ENCODE measurements at places on chromosomes 4 and X.

GRCh38 chr4:102825261-102826091, 1.9 kb downstream of the UBE2D3 start:
- no peak for DNase-seq

DNA sequence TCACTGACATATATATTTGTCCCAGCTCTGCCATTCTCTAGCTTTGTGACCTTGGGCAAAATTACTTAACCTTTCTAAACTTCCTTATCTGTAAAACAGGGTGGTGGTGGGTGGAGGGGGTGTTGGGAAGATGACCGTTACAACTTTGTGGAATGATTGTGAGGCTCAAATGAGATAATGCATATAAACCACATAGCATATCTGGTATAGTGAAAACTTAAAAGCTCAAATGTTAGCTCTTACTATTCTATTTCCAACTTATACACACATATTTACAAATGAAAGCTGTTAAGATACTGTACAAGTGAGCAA, 52.9 kb upstream of the HPRT1 start:
- no peak for DNase-seq

GRCh38 chr4:10204401-10205058, 87.9 kb upstream of the WDR1 start:
- no peak for DNase-seq

- DNase-seq: no peak
Measured at GRCh38 chr4:823176-823760, 2.7 kb downstream of the CPLX1 start.

DNA sequence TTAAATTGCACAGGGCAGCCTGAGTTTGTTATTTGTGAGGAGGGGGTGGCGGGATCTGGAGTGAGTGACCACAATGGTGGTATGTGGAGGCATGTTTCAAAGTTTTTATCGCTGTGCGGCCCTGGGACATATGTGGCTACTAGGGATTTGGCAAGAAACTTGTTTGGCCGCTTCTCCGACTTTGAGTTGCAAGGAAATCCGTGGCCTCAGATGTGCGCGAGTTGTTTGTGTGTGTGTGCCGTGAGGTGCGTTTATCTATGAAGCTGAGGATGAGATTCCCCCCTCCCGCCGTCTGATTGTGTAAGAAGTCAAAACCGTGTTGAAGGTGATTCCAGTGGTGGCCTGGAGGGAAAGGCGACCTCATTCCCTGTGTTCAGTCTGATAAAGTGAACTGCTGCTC, 1.4 kb downstream of the JADE3 start:
- no peak for DNase-seq

DNA sequence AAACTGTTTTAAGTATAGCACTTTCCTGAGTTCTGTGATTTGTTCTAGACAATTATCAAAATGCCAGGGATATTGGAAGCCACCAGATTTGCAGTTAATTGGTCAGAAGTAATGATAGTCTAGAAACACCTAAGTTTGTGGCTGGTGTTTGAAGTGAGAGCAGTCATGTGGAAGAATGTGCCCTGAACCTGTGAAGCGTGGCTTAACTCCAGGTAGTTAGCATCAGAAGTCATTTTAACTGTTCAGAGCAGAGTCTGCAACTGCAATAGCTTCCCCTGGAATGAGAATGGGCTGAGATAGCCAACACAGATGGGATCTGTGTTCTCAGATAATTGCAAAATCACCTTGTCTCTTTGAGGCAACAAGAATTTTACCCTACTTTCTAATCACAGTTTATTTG, 255.1 kb upstream of the GK2 start:
- no peak for DNase-seq

DNA sequence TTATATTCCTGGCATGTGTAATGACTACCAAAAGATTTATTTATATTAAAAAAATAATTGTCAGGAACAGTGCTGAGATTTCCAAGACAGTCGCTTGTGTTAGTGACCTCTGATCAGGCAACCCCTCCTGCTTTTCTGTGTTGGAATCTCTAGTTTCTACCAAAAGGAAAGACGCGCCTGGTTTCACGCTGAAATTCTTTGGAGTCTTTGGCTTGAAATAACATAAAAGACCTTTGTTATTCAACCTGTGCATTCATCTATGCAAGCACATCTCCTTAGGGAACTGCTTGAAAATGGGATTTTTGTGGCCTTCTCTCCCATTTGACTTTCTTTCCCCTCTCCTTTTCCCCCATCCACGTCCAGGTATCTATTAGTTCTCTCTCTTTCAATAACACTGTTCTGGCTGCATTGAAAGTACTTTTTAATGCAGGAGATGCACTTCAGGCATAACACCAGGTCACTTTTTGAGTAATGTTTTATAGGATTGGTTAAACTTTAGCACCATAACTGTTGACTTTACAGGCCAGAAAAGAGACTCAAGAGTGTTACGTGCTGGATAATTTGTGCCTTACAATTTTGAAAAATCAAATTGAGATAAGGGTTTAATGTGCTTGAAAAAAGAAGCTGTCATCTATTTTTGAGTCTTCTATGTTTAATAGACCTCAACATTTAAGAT, 172.7 kb downstream of the GPAT3 start:
- DNase-seq: no peak

- no peak for DNase-seq
Measured at GRCh38 chr4:66331761-66332160, 661.5 kb upstream of the EPHA5 start.

- DNase-seq: no peak
Measured at GRCh38 chr4:71498002-71498401, 159.2 kb downstream of the SLC4A4 start.

DNA sequence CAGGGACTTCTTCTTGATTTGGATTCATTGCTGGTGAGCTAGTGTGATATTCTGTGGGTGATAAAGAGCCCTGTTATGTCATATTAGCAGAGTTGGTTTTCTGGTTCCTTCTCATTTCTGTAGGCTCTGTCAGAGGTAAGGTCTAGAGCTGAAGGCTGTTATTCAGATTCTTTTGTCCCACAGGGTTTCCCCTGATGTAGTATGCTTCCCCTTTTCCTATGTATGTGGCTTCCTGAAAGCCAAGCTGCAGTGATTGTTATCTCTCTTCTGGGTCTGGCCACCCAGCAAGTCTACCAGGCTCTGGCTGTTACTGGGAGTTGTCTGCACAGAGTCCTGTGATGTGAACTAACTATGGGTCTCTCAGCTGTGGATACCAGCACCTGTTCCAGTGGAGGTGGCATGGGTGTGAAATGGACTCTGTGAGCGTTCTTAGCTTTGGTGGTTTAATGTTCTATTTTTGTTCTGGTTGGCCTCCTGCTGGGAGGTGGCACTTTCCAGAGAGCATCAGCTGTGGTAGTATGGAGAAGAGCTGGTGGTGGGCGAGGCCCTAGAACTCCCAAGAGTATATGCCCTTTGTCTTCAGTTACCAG, 373.7 kb downstream of the AR start:
- DNase-seq: no peak

- no peak for DNase-seq
Measured at GRCh38 chr4:149885896-149886295, 70.3 kb upstream of the IQCM start.

- DNase-seq: no peak
Measured at GRCh38 chrX:44093431-44093830, 120.2 kb upstream of the NDP start.

GRCh38 chrX:5733501-5733900, 495.2 kb downstream of the NLGN4X start:
- DNase-seq: no peak

DNA sequence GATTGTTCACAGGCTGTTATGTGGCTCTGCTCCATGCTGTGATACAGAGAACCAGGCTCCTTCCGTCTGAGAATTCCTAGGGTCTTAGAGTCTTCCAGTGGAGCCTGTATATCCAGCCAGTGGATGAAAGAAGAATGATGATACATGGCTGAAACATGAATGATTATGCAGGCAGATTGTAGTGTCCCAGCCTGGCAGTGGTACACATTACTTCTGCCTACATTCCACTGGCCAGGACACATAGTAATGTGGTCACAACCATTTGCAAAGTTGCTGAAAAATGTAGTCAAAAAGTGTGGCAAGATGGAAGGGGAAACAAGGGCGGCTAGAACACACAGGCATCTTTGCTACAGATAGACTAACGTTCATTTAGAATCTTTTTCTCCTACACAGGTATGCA, 4.5 kb upstream of the GBA3 start:
- DNase-seq: no peak

DNA sequence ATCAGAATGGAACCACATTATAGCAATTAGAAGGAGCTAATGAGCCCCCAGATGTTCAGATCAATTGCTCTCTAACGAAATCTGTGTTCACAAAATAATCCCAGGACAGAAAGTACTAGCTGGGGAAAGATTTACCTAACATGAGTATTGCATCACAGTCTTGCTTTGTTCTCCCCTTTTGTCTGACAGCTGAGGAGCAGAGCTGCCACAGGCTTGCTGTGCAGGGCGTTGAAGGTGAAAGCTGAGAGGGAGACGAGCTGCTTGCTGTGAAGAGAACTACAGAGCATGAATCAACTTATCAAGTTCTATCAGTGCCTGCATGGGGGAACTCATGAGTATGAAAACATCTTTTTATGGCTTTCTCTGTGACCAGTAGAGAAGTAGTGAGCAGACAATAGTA, 441.2 kb downstream of the CENPC start:
- DNase-seq: no peak

- DNase-seq: no peak
Measured at GRCh38 chr4:75340561-75340960, 173.6 kb downstream of the RCHY1 start.

DNA sequence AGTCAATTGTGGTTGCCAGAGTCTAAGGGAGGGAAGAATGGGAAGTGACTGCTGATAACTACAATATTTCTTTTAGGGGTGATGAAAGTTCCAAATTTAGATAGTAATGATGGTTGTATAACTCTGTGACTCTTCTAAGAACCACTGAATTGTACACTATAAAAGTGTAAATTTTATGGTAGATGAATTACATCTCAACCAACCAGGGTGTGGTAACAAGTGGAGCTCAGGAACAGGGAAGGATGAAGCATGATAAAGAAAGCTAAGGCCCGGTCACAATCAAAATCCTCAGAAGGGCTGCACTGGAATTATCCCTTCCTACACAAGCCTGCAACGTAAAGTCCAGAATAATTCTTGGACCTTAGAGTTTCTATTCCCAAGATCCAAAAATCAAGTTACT, 143.2 kb downstream of the PPARGC1A start:
- no peak for DNase-seq

DNA sequence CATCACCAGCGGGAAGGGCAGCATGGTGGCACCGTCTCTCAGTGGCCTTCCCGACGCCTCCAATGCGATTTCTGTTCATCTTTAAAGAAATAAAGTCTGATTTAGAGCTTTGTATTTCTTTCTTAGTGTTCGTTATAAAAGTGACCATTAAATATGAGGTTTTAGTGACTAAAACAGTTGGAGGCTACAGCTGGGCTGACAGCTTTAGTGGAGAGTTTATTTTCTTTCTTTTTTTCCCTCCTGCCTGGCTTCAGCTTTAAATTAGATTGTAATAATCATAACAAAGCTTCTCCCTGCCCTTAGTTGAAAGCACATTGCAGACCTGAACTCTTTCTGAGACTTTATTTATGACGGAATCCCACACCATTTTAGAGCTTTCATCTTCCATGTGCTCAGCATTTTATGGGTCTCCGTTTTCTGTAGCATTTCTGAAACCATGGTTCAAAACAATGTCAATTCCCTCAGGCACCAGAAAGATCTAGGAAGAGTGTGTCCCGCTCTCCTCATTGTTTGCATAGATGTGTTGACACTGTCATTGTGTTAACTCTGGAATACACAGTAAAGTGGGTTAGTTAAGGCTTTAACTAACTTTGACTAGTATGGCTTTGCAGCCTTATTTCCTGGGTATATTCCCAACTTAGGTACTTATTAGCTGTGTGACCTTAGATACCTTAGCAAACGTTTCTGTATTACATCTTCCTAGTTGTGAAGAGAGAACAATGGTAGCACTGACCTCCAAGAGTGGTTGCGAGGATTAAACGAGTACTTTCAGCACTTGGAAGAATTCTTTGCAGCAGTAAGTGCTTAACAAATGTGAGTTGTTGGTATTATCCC, 97.4 kb upstream of the PGRMC2 start:
- no peak for DNase-seq

DNA sequence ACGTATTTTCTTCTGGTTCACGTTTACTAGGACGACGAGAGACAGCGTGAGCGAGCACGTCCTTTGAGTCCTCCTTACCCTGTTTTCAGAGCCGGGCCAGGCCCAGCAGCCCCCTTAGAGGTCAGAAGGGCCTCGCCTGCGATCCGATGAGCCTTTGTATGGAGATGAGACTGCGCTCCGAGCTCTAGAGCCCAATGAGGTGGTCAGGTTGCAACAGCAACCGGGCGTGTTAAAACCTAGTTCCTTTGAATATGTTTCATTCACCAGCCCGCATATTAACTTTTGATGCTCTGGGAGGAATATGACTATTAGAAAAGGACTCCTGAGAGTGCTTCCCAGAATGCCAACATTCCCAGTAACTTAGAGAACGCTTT, 55.6 kb upstream of the TADA2B start:
- DNase-seq: no peak

DNA sequence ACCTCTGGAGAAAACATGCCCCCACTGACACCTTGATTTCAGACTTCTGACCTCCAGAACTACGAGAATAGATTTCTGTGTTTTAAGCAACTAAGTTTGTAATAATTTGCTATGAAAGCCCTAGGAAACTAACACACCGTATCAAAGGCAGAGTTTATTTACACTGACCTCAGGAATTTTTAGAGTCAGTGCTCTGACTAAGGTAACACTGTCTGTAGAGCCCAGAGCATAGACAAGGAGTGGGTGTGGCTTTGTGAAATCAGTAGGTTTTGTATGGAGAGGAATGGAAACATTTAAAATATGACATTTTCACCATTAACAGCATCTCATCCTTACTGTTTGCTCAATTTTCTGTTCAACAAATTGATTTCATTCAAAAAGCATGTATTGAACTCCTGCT, 764.4 kb upstream of the PCDH10 start:
- DNase-seq: no peak

DNA sequence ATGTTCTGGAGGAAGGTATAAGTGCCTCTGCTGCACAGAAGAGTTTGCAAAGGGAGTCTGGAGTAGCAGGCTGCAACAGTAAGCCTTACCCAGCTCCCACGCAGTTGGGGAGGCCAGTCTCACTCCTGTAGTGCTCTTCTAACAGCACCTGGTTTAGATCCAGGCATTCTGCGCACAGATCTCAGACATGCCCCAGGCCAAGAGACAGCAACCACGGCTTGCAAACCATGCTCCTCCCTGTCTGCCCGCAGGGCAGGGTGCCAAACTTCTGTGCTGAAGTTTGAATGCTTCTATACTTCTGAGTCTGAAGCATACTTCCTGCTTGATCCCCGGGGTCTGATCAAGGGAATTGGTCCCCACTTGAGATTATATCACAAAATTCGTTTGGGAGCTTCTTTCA, 106.3 kb downstream of the LINC00632 start:
- no peak for DNase-seq

DNA sequence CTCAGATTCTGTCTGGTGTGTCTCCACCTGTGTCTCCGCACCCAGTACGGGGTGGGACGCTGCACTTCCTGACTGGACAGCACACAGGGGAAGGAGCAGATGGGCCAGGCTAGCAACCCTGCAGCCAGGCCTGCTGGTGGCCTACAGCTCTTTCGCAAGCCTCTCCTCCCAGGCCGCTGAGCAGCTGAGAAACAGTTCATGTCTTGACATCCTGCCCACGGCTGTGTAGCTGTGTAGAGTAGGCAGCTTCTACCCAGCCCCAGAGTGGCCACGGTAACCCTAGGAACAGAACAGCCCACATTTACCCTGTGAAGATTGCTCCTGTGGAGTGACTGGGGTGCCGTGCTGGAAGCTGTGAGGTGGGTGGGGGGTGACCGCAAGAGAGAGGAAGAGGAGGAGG, 38.9 kb downstream of the CCNQ start:
- DNase-seq: no peak

- DNase-seq: no peak
Measured at GRCh38 chrX:111847491-111848133, 28.4 kb upstream of the TRPC5OS start.
